ENCODE measurements at places on chromosomes 12 and 14.

DNA sequence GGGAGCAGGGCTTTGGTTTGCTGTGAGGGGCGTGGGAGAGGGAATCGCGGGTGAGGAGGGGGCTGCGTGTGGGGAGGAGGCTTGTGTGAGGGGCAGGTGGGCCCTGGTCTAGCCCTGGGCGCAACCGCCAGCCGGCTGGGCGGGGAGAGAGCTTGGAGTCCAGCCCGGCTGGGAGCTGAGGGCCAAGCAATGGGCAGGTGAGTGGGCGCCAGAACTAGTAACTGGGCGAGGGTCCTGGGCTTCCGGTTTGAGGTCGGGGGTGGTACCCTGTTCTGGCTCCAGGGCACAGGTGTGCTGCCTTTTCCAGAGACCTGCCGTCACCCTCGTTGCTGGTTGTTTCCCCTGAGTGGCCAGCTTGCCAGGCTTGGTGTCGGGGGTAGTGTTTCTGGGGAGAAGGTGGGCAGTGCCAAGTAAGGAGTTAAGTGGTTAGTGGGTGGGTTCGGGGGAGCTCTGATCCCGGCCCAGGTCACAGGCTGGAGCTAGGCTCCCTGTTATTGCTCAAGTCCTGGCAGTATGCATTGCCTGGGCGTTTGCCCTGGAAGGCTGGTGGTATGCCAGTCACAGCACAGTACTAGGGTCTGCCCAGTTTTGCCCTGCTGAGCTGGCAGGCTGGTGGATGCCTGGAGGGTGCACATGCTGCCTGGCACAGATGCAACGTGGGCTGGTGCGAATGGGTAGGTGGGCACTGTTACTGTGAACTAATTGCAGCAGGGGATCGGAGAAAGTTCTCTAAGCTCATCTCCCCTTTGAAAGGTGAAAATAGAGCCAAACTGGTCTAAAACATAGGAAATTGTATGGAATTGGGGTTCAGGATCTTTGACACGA lies 683 bp downstream of the CIPC start:
- DNase-seq, result no peak

DNA sequence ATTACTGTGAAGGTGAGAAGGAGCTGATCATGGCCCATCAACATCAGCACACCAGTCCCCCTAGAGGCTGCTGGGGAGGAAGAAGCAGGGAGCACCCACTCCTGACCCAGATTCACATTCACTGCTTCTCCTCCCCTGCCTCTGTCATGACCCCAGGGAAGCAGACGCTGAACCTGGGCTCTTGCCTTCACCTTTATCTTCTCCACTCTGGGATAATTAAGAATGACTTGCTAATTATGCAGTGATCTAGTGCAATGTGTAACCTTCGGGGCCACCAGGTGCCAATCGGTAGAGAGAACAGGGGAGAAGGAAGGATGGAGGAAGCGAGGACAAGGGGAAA lies 44.4 kb upstream of the IQSEC3 start:
- DNase-seq, result no peak

DNA sequence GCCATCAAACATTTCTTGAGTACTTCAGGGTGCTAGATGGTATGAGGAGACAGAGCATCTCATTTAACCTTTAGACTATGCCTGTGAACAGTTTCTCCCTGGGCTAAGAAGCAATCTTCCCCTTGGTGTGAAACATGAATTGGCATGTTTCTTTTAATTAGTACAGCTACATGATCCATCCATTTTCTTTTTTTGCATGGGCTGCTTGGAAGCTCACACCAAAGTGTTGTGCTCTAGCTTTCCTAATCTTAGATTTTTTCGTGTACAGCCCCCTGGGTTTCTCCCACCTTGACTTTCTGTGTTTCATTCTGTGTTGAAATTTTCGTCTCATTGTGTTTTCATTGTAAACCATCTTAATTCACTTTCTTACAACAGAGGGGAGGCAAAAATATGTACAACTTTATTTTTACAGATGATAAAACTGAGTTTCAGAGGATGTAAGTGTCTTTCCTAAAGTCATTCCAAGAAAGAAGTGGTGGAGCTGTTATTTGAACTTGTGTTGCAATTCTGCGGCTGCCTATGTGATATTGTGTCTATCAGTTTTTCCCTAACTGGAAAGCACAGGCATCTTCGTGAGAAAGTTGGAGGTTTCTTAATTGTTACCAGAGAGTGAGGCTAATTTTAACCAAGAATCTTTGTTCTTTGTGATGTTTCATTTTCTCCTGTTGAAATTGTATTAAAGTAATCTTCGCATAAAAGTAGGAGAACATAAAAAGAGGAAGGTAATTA lies 64.5 kb downstream of the DAAM1 start:
- no peak for DNase-seq

DNA sequence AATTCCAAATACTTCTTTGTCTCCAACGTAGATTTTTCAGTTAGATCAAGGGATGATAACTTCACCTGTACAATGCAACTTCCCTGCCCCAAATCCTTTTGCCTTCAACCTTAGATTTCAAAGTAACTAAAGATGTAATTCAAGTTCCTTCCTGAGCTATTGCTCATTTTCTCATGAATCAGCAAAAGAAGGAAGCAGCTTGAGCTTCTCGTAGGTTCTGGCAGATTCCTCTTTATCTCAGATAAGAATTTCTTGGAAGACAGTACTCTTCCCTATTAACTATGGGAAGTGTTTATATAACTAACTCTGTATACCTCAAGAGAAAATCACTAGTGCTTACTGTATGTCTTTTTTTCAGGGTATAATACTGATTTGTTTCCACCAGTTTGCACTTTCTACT lies 203.8 kb downstream of the RASSF9 start:
- DNase-seq, result no peak

GRCh38 chr12:111361717-111362576 lies 6.9 kb downstream of the PHETA1 start:
- no peak for DNase-seq

GRCh38 chr14:104685216-104685997 lies 4.0 kb upstream of the INF2 start:
- DNase-seq, result no peak

GRCh38 chr12:5433845-5434646 lies 2.1 kb downstream of the NTF3 start:
- DNase-seq, result no peak

- no peak for DNase-seq
These were observed 10.2 kb downstream of the DDX47 start for GRCh38 chr12:12823300-12823699.

DNA sequence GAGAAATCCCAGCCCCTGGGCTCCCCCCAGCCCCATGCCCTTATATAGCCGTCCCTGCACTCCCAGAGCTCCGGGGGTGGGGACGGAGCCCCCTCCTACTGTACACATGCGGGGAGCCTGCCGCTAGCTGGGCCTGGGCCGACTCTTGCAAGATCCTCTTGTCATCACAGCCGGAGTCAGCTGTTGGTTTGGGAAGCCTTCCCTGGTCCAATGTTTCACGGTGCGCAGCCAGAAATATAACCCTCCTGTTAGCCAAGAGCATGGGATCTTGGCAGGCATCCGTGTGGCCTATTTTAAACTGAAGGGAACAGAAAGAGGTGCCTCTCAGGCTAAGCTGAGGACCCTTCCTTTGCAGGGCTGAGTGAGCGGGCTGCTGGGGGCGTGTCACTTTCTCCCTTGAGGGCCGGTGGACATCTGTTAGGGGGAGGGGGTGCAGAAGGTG lies 175.3 kb downstream of the TSPAN9 start:
- DNase-seq, result no peak

GRCh38 chr12:118633071-118633470 lies 256.7 kb downstream of the SUDS3 start:
- DNase-seq, result no peak

GRCh38 chr12:70190262-70191010 lies 52.8 kb upstream of the CNOT2 start:
- no peak for DNase-seq

- no peak for DNase-seq
These were observed 12.8 kb downstream of the MYRFL start for GRCh38 chr12:69837657-69838415.

DNA sequence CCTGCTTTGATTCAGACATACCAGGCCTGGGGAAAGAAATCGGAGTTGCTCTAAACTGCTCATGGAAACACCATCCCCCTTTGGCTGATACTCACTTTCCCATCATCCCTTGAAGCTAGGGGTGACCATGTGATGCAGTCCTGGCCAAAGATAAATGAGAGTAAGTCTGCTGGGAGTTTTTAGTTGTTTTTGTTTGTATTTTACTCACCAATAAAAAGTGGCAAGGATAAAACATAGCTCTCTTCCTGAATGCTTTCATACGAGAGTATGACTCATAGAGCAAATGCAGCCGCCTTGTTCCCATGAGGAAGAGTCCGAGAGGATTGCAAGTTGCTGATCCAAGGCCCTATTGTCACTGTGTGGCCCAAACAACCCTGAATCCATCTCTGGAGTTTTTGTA lies 126.4 kb upstream of the TMEM132C start:
- no peak for DNase-seq

DNA sequence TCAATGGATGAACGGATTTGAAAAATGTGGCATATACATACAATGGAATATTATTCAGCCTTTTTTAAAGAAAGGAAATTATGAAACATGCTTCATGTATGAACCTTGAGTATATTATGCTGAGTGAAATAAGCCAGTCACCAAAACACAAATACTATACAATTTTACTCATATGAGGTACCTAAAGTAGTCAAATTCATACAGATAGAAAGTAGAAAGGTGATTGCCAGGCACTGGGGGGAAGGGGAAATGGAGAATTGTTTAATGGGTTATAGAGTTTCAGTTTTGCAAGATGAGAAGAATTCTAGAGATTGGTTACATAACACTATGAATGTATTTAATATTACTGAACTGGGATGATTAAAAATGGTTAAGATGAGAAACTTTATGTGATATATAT lies 171.4 kb downstream of the TMTC3 start:
- no peak for DNase-seq

- DNase-seq, result no peak
These were observed 25.8 kb downstream of the BAZ2A start for GRCh38 chr12:56604355-56604754.

DNA sequence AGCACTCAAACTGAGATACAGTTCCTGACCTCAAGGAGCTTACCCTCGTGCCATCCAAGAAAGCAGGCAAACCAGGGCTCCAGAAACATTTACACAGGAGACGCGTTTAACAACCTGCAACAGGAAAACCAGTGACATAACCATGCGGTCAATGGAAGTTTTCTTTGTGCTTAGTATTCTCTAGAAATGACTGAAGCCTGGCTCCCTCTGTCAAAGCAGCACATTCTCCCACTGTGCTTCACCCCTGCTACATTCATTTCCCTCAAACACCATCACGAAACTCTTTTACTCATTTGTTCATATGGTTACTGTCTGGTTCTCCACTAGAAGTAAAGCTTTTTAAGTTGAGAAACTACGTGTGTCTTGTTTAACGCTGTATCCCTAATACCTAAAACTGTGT lies 161.3 kb upstream of the CCND2 start:
- DNase-seq, result no peak

- DNase-seq, result no peak
These were observed 145.9 kb upstream of the SLCO1C1 start for GRCh38 chr12:20549108-20549719.

Measured in activated T-cell treated with anti-CD3 and anti-CD28 coated beads for 24 hours (primary cell).